Vagina (tissue), 2 donors: ENCODE measurements at places on chromosomes 5 and 9.

DNA sequence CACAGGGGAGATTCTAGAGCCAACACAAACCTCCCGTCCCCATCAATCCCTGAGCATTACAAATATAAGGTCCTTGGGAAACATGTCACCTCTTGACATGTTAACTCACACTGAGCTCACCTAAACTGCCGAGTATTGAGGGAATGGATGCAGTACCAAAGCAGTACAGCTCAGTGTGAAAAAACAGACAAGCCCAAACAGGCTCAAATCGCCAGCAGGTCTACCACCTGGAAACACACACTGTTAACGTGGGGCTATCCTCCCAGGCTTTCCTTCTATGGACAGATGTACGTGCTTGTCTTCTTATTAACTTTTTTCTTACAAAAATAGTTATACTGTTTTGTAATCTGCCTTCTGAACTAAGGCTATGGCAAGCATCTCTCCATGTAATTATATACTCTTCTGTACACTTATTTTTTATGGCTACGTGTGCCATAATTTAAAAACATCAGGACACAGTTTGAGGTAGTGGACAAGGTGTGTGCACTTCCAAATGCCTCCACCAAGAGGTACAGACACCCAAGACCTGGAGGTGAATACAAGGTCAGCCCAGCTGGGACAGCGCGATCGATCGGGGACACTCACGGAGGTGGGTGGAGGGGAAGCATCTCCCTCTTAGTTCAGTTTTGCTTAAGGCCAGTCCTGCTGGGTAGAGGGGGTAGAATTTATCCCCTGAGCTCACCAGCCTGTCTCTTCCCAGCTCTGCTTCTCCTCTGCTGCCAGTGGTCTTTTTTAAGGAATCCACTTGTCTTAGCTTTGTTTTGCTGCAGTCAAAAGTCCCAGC lies 76.5 kb downstream of the DAP start:
- DNase-seq: no peak

DNA sequence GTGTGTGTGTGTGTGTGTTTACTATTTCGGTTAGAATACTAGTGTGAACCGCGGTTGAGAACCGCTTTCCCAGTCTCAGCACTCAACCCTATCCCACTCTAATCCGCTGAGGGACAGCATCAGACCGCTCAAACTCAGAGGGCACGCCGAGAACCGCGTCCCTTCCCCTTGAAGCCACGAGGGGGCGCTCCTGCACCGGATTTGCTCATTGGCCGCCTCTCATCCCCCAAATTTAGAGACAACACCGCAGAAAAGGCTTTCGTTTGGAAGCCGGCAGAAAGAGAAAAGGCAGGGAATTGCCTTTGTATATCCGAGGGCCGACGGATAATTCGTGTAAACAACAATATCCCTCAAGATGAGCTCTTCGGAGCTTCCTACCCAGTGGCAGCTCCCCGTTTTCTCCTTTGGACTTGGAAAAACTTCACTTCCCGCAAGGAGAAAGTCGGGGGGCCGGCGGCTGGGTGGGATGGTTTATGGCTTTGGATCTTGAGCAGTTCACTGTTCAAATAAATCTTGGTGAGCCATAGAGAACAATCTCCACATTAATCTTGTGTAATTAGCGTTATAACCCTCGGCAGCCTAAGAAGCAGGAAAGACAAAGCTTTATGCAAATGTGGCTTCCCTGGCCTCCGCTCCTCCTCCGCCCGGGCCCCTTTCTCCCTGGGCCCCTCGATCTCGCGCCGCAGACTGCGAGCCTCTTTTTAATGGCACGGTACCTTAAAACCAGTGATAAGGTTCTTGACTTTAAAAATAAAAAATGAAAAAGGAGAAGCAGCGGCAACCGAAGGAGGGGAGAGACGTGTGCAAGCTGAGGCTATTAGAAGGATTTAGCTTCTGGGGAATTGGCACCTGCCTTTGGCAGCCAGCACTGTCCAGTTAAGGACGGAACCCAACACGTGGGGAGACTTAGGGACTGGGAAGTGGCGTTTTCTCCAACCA lies 296.8 kb downstream of the PARP8 start:
- DNase-seq: peak; percentile 94

DNA sequence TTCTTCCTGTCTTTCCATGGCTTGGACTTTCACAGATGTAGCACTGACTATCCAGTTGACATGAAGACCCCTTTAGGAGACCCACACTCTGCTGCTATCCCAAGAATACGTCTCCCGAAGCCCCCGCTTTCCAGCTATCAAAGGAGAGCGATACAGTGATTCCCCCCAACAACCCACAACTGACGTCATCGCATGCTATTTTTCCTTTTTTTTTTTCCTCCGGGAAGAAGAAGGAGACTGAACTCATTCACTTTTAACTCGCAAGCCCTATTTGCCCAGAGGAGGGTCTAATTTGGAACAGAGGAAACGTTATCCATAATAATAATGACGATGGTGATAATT lies 2.1 kb downstream of the PAPPA start:
- DNase-seq: no peak

GRCh38 chr5:76724871-76725270 lies 8.9 kb downstream of the F2R start:
- no peak for DNase-seq

DNA sequence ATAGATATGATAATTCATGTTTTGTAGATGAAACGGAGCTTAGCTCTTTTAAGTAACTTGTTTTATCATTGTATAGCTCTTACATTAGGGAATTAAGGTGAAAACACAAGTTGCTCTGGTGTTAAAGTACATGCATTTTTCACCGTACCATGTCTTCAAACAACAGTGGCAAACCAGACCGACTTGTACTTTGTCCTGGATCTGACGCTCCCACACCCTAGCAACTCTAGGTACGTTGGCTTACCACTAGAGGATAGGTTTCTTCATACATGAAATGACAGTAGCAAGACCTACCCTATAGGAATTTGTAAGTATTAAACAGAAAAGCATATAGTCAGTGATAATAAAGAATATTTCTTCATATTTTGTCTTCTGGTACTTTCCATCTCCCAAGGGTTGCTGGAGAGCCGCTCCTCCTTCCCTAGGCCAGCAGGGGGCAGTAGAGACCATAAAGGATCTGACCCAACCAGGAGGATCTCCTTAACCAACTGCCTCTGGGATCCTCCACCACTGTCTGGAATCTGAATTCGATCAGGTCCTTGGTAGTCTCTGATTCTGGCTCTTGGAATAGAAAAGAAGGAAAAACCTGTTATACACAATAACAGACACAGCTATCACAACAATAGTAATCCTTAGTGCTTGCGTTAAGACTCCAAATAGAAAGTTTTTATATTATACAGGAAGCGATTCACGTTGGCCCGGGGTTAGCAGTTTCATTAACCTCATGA lies 136.7 kb downstream of the CAVIN4 start:
- DNase-seq: no peak

DNA sequence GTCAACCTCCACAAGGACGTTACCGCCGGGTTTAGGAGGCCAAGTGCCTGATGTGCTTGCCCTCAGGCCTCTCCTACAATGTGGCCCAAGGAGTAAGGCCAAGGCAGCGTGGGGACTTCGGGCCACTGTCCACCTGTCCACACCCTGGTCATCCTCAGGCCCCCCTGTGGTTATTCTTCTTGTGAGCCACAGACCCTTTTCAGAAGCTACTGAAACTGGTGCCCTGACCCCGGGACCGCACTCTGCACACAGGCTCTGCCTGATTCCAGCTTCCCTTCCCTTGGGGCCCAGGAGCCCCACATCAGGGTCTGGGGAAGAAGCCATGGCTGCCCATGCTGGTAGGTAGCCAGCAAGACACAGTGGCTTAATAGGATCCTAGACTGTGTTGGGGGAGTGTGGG lies 128.8 kb downstream of the OLFM1 start:
- DNase-seq: no peak

DNA sequence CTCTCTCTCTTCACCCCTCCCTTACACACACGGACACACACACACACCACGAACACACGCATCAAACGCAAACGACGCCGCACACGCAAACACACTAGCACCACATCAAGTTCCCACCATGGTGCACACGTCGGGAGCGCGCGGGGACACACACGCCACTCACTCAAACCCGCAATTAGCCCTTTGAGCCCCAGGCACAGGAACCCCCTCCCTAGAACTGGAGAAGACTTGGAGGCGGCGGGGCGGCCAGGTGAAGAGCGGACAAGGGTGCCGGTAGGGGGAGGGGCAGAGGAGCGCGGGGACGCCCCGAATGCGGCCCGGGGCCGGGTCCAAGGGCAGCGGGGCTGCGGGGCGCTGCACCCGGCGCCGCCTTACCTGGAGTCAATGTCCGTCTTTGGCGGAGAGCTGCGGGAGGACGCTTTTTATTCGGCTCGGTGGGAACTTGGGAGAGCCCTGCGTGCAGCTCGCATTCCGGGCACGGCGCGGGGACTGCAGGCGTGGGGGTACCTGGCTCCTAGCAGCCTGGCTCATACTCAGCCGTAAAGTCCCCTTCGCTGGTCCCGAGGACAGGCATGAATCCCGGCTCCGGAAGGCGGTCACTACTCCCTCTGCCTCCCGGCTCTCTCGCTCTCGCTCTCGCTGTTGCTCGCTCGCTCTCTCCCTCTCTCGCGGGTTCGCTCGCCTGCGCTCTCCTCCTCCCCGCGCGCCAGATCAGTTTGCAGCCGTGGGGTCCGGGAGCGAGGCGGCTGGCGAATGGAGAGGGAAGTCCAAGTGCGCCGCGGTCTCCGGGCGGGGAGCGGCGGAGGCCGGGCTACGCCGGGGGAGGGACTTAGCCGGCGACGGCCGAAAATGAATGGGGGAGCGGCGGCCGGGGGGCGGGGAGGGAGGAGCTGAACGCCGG lies at the start of gene BRINP1:
BRINP1 (minus strand) TSS at position 755 of the 901 bp plus-strand sequence. CDS start 56,080 bp downstream, outside the sequence.
- DNase-seq: no peak

DNA sequence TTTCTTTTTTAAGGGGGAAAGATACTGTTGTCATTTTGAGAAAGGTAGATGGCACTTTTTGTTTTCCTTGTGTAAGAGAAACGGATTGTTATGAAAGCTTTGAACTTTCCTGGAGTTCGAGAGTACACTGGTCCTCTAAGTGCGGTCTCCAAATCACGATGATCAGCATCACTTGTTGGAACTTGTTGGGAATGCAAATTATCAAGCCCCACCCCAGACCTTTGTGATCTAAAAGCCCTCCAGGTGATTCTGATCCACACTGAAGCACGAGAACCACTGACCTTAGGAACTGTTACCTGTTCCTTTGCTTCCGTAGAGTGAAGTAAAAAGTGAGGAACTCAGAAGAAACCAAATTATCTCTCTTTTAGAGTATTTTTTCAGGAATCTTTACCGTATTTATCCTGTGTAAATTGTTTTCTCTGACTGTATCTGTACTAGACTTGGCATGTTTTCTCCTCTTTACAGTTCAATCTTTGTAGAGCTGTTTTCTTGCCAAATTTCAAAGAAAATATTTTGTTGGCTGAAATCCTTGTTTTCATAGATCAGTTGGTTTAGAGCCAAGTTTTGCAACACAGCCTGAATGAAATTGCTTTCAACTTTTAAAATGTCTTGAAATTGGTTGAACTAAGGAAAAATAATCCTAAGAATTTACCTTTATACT lies 4.0 kb downstream of the MAT2B start:
- DNase-seq: no peak

- no peak for DNase-seq
Measured at GRCh38 chr5:141811287-141812155, 66.7 kb downstream of the PCDH1 start.

DNA sequence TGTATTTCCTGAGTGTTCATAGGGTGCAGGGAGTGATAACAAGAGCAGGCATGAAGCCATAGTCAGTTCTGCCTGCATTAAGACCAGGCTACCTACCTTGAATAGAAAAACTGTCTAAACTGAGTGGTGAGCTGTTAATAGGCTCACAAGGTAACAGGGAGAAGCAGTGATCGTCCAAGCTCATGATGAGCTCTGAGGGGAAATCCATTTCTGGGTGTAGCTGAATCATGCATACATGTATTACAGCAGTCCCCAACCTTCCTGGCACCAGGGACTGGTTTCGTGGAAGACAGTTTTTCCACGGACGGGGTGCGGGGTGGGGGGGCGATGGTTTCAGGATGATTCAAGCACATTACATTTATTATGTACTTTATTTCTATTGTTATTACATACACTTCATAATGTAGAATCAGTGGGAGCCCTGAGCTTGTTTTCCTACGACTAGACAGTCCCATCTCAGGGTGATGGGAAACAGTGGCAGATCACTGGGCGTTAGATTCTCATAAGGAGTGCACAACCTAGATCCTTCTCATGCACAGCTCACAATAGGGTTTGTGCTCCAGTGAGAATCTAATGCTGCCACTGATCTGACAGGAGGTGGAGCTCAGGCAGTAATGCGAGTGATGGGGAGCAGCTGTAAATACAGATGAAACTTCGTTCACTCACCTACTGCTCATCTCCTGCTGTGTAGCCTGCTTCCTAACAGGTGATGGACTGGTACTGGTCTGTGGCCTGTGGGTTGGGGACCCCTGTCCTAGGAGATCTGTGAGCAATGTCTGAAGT lies 100.0 kb upstream of the IL6ST start:
- no peak for DNase-seq

DNA sequence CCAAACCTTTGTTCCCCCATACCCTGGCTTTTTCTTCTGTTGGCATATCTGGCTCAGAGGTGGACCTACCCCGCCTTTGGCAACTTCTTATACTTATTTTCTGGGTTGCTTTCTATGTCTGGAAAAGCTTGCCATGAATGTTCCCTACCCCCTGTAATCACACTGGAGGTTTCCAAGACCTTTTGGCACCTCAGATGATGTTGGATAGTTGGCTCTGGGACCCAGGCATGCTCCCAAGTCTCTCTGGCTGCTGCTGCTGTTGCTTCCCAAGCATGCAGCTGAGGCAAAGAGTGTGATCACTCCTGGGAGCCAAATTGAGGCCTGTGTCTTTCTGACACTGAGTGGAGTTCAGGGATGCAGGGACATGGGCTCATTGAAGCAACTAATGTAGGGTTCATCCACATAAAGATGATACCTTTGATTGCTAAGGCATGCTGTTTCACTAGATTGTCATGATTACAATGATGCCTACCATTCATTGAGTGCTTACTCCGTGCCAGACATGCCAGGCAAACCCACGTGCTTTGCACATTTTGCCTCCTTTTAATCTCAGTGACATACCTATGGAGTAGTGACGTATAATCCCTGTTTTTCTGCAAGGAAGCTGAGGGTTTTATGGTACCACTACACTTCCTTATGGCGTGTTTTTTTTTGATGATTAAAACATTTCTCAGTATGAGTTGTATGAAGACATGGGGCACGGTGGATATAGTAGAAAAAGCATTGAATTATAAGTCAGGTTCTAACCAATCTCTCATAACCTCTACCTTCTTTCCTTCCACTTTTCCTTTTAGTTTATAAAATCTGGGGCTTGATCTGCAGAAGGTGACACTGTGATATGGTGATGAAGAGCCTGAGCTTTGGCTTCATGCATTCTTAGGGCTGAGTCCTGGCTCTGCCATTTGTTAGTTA lies 73.1 kb downstream of the ARHGAP26 start:
- DNase-seq: no peak

GRCh38 chr9:135083831-135084230 lies 3.6 kb upstream of the OLFM1 start:
- DNase-seq: no peak
